ENCODE measurements at places on chromosomes 3 and 15.

DNA sequence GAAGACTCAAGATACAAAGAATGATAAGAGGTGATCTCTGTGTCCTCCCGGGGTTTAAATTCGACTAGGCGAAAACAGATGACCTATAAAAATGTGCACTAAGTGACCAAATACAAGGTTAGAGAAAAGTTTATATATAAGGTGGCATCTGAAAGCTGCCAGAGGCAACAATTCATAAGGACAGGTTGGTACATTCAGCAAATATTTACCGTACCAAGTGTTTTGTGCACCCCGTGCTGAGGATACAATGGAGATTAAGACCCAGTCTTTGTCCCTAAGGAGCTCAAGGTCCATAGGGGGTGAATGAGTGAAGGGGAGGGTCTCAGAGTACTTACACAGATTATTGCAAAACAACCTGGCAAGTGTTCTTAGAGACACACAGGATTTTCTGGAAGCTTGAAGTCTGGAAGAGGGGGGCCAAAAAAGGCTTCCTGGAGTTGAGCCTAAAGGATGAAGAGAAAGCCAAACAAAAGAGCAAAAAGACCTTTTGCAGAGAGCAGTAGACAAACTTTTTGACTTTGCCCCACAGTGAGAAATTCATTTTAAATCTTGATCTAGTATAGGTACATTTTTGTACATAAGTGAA, 71.4 kb upstream of the LRIG1 start:
- peak; percentile 16 for DNase-seq

DNA sequence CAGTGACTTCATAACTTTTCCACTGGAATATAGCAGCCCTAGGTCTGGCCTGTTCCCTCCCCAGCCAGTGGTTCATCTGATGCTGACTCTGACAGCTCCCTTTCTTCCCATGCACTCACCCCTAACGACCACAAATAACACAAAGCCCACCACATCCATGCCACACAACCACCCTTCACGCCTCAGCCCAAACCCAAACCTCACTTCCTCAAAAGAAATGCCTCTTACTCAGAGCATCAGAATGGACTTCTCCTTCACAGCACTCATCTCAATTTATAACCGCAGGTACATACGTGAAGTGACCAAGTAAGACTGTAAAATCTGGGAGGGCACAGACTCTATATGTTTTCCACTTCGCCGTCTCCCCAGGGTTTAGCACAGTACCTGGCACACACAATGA, 1.1 kb downstream of the RBSN start:
- no peak for DNase-seq

DNA sequence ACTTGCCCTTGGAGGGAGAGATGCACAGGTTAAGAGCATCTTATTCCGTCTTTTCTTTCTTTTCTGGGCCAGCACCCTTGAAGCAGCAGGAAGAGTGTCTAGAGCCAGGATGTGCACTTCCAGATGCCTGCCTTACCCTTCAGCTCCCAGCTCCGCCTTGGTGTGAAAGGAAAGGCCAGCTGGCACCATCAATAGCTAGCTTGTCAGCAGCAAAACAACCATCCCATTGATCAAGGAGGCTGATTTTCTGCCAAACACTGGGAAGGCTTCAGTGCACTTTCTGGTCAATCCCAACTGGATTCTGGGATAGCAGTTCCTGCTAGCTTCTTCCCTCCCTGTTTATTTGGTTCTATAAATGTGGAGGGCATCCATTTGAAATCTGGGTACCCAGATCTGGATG, 110.9 kb upstream of the GALNT15 start:
- no peak for DNase-seq

- no peak for DNase-seq
Observed at GRCh38 chr15:89112341-89112971, 24.2 kb downstream of the ABHD2 start.

DNA sequence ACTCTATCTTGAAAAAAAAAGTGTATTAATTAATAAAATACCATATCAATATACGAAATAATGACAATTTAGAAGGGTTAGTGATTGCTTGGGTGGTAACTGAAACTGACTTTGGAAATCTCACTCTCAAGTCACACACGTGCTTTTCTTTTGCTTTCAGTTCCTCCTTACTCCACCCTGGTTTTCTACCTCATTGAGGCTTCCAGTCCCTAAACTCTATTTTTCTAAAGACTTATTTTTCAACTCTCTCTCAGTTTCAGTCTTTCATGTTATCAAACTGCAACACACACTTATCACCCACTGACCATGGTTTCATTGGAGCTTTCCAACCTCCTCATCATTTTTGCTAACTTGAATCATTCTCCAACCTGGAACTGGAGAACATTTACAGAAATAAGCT, 23.5 kb downstream of the IL12A start:
- no peak for DNase-seq

DNA sequence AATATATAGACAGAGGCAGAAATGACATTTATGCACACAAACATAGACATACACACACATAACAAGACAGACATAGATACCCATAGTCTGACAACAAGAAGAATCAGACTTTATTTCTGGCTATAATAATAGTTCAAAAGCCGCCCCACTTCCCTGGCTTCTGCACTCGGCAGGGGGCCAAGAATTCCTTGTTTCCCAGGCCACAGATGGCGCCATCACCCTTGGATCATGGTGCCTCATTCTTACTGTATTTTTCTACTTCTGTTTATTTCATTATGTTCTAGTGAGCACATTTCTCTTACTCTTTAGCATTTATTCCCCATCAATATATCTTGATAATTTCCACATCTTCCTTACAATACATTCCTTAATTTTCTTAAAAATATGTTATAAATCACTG, 387.5 kb downstream of the NLGN1 start:
- DNase-seq = no peak

GRCh38 chr3:54344601-54345231, 222.4 kb downstream of the CACNA2D3 start:
- DNase-seq = no peak

GRCh38 chr3:129605203-129605921, 1.1 kb downstream of the PLXND1 start:
- peak; percentile 57 for DNase-seq

- DNase-seq = no peak
Observed at GRCh38 chr3:187450431-187451190, 82.4 kb downstream of the RTP4 start.

DNA sequence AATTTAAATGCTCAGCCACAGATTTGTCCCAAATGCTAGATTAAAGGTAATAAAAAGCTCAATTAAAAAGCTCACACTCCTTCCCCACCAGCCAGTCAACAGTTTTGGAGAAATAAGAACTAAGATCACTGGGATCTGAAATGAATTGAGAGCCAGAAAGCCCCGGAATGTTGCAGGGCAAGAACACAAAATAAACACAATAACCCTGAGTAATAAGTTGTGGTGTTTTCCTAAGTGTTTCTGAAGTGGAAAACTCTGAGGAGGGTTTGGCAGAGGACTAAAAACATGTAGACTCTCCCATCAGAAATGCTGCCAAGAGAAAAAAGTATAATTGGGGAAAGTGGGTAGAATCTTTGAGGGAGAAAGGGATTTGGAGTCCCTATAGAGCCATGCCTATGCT, 127.8 kb downstream of the ABI3BP start:
- DNase-seq = no peak

GRCh38 chr3:43363621-43364266, 77.4 kb downstream of the SNRK start:
- DNase-seq = peak; percentile 69

DNA sequence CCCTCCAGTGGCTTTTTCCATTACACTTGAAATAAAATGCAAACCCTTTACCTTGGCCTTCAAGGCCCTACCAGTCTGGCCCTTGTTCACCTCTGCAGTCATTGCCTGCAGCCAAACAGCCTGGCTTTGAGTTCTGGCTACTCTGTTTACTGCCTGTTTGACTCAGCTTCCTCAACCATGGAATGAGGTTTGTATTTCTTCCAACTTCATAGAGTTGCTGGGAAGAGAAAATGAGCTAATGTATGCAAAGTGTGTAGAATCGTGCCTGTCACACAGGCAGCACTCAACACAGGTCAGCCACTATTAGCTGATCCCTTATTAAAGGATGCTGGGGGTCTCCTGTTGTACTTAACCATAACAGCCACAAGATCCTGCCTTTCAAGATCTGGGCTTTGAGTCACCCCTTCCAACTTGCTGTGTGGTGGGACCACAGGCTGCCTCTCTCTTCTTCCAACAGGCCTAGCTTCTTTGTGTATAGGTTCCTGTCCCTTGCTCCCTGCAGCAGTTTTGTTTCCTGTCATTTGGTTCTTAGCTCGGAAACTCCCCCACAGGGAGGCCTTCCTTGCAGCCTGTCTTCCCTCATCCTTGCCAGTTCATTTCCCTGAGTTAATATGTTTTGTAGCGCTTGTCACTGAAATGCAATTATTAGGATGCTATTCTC, 6.4 kb downstream of the MED12L start:
- no peak for DNase-seq

DNA sequence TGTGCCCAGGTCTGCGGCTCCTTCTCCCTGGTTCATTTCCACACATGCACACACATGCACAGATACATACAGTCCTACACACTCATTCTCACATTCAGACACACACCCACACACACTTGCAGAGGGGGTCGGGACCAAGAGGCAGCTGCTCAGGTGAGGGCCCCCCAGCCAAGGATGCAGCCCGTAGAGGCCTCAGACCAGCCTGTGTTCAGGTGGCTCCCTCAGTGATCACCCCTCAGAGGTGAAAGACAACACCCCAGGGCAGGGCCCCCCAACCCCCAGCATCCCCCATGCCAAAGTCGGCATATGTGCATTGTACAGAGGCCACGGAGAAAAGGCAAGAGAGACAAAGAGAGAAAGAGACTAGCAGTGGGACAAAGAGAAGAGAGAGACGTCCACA, 5.9 kb upstream of the CORO2B start:
- DNase-seq = no peak

GRCh38 chr3:126711121-126711760, 7.2 kb downstream of the CHCHD6 start:
- DNase-seq = no peak

DNA sequence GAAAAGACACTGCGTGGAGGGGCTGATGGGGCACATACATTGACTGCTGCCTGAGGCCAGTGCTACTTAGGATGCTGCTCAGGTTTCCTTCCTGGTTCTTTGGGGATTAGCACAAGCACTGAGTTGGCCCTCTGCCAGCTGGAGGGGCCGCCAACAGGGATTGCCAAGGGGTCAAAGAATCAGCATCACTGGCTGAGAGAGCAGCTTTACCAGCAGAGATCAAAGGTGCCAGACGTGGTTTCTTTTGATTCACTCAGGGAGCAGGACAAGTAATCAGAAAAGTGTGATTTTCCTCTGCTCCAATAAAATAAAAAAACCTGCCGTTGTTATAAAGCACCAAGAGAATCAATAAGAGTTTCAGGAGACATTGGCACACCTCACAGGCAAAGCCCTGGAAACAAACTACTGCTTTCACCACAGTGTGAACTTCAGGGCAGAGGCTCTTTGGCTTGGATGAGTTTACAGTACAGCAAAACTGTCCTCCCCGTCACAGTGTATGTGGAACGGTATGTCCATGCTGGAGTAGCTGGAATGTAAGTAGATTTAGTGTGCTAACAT, 45.8 kb upstream of the FSIP1 start:
- peak; percentile 44 for DNase-seq

GRCh38 chr3:77800893-77801292, 761.0 kb downstream of the ROBO2 start:
- DNase-seq = no peak

DNA sequence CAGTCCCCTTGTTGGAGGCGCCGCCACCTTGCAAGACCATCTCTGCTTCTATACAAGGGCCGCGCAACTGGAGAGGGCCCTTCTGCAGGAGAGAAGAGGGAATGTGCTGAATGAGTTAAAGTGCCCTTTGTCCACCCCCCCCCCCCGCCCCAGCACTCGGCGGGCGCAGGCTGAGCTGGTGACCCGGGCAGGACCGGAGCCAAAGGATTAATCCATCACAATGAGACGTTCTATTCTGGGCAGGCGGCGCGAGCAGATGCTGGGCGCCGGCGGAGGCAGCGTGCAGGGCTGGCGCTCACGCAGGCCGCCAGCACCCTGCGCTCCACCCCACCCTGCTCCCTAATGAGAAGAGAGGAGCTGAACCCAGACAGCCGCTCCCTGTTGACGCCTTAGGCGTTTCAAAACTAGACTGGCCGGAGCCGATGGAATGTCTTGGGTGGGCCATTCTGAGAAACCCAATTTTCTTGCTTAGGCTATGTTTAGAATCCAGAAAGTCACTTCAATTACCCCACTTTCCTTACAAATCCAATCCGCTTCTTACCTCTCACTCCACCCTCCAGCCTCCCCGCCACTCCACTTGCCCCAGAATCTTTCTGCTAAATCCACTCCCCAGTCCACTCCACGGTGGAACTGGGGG, 32.9 kb downstream of the GJD2 start:
- peak; percentile 69 for DNase-seq

DNA sequence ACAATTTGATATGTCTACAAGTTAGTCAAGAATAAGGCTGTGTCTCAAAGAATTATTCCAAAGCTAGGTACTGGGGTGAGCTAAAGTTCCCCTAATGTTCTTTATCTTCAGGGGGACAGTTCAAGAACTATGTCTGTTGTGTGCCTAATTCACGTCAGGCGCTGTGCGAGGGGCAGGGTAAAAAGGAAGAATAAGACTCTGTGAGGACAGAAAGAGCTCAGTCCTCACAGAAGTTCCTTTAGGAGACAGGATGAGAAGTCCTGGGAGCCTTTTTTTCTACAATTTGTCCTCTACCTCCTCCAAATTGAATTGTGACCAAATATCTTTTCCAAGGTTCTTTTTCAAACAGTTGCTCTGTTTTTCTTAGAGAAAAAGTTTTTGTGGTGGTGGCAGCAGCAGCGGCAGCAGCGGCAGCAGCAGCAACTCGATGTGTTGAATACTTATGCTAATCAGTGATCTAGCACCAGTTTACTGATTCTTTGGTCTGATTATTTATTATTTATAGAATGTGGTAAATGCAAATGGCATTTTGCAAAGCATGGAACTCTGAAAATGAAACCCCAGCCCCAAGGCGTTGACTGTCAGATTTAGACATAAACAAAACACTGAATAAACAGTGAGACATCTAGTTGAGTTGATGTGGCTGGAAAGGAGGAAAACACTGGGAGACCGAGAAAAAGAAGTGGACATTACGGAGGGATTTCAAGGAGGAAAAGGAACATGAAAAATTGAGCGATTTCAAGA, 88.6 kb downstream of the GTPBP8 start:
- DNase-seq = no peak

GRCh38 chr3:149216193-149216869, 5.3 kb downstream of the CP start:
- DNase-seq = peak; percentile 78

GRCh38 chr3:127383656-127384179, 95.9 kb upstream of the PRR20G start:
- no peak for DNase-seq

All from lung (tissue), 17 donors.